ENCODE measurements at places on chromosomes 4 and X. TPM values are rescaled to one million over a fixed set of nuclear protein-coding genes. Genes with fewer than 3 reads are reported as not detected.

HDX gene
- 2.4 TPM for total RNA-seq

LEF1 gene
- total RNA-seq = 205 TPM

APELA gene
- not detected for total RNA-seq

AKAP14 gene
- total RNA-seq = 0.66 TPM

CENPI gene
- total RNA-seq = 25.4 TPM

PTCHD1 gene
- total RNA-seq = not detected

GLRB gene
- total RNA-seq = not detected

CHST7 gene
- total RNA-seq = 2.0 TPM

IL2RG gene
- 349 TPM for total RNA-seq

YIPF7 gene
- not detected for total RNA-seq

BEND2 gene
- not detected for total RNA-seq

SCARB2 gene
- total RNA-seq = 6.5 TPM

All from activated naive CD4-positive, alpha-beta T cell treated with anti-CD3 and anti-CD28 coated beads, Interleukin-2, amount 50 U/mL, for 72 hours (primary cell).